Epithelial cell of proximal tubule (primary cell): ENCODE measurements at places on chromosomes 11 and 22. TPM values are rescaled to one million over a fixed set of nuclear protein-coding genes. Genes with fewer than 3 reads are reported as not detected.

- DNase-seq, result no peak
Measured at GRCh38 chr22:37626144-37626543, 13.3 kb upstream of the SH3BP1 start.

DNA sequence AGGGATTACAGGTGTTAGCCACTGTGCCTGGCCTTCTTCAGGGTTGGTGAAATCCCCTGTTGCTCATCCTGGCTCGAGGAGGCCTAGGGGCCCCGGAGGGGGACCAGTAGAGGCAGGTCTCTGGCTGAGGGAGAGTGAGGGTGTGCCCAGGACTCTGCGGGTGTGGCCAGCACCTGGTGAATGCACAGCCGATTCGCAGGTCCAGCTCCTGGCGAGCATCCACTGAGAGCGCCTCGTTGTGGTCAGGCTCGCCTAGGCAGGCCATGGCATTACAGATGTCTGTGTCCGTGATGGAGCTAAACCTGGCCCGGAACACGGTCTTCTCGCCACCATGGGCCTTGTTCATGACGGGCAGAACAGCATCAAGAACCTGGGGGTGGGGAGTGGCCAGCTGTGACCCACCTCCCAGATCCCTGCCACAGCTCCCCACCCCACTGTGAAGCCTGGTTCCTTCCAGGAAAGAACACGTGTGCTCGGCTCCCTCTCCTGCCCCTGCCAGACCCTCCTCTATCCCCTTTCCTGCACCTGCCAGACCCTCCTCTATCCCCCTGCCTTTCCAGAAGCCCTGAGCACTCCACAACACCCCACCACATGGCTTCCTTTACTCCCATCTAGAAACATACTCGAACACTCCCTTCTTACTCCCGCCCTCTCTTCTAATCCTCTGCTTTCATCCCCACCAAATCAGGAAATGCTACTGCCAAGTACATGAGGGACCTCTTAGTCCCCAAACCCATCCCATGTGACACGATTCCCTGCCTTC is 12.4 kb downstream of the TOP3B start:
- DNase-seq, result no peak

- DNase-seq, result no peak
Measured at GRCh38 chr22:30605449-30606110, 1.4 kb upstream of the TCN2 start.

DNA sequence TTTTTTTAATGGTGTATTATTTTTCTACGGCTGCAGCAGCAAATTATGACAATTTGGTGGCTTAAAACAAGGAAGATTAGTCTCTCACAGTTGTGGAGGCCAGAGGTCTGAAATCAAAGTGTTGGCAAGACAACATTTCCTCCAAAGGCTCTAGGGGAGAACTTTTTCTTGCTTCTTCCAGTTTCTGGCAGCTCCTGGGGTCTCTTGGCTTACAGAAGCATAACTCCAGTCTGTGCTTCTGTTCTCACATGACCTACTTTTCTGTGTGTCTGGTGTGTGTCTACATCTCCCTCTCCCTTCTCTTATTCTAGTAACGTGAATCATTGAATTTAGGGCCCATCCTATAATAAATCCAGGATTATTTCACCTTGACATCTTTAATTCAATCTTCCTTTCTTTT is 551.9 kb upstream of the LUZP2 start:
- no peak for DNase-seq

- DNase-seq, result no peak
Measured at GRCh38 chr11:46363455-46364005, 16.3 kb downstream of the DGKZ start.

DNA sequence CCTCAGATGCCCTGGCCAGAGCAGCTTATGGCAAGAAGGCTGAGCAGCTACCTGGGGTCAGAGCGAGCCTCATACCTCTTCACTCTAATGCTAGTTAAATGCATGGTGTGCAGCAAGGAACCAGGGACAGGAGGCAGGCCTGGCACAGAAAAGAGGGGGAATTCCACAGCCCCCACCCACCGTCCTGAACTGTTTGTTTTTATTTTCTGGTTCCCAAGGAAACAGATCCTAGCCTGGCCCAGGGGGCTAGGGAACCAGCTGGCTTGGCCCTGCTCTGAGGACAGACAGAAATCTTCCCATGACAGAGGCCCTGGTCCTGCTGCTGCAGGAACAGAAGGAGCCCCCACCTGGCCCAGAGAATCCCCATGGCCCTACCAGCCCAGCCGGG is 40.4 kb downstream of the SLCO2B1 start:
- no peak for DNase-seq

- DNase-seq, result no peak
Measured at GRCh38 chr11:86201371-86201884, 43.1 kb upstream of the EED start.

DNA sequence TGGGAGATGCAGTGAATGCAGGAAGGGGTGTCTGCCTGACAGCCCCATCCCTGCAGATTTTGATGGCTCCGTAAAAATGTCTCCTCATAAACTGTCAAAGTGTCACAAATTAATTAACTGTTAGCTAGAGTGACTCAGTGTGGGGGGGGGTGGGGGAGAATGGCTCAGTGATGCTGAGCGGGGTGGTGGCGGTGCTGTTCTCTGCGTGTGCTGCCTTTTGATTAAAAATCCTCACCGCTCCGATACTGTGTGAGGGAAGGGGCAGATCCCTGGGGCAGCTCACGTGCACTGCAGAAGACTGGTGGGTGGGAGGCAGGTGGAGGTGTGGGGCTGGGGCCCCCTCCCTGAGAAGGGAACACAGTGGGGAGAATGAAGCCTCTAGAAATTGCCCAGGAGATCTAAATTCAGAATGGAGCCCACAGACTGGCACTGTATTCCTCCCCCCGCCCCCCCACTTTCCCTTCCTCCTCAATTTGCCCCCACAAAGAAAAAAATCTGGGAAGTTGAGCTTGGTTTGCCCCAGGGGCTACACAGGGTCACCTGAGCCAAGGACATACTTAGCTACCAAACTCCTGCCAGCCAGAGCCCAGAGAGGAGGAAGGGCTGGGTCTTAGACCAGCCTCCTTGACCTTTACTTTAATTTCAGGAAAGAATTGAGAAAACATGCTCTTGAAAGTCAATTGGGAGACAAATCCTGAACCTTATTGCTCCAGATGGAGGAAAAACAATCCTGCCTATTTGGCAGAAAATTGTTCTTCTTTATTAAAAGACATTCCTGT is 39.8 kb downstream of the DRD2 start:
- no peak for DNase-seq

GRCh38 chr22:25970374-25970911 is 198.8 kb upstream of the SEZ6L start:
- no peak for DNase-seq

- DNase-seq, result no peak
Measured at GRCh38 chr11:131916638-131917037, 546.2 kb downstream of the NTM start.

DNA sequence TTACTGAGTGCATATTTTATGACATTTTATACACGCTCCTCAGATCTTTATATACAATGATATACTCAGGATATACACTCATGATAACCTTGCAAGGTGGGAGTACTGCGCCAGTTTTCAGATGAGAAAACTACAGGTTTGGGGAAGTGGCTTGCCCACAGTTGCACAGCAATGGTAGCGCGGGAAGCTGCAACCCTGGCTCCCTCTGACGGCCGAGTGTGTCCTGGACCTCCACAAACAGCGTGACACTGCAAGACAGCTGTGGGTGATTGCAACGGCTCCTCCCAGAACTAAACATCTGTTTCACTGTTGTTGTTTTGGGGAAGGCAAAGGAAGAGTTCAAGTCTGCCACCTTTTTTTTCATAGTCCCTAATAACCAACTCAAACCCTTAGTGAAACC is 47.0 kb downstream of the PACSIN2 start:
- no peak for DNase-seq

- no peak for DNase-seq
Measured at GRCh38 chr11:75867778-75868374, 52.9 kb downstream of the UVRAG start.

DNA sequence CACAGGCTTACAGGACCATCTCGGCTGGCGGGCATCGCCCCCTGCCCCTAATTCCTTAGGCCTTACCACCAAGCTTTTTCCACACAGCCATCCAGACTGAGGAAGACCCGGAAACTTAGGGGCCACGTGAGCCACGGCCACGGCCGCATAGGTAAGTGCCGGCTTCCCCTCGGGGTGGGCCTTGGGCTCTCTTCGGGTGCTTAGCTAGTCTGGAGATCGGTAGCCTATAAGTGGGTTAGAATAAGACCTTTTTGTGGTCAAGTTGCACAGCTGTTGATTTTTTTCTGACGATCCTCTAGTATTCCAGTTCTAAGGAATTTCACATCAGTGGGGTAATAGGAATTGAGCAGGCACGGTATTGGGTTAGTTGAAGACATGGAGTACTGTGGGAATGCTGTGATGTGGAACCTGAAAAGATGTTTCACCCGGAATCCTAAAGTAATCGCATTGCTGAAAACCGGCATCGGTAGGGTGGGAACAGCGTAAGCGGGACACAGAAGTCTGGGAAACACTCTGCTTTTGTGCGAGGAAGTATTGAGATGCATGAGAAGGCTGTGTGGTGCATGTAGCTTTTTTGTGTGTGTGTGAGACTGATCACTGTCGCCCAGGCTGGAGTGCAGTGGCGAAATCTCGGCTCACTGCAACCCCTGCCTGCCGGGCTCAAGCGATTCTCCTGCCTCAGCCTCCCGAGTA is 669 bp downstream of the RPL27A start:
- no peak for DNase-seq

- no peak for DNase-seq
Measured at GRCh38 chr11:121350314-121351082, 57.9 kb downstream of the SC5D start.

GRCh38 chr11:70205049-70205725 is 2.1 kb downstream of the FADD start:
- DNase-seq, result no peak

DNA sequence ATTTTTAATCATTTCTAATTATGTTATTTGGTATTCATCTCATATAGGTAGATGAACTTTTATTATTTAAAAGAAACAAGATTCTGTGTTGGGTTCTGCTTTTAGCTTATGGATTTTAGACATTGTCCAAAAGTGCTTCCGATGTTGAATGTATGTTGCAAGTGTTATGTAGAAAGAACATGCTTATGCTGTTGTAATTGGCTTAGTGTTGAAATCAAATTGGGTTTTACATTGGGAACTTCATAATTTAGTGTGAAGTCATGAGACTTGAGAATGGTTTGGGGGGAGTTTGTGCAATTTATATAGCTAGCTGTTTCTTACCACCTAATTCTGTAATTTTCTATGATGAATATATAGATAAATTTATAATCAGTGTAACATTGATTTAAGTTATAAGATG is 3.6 kb downstream of the MTMR3 start:
- DNase-seq, result no peak

DNA sequence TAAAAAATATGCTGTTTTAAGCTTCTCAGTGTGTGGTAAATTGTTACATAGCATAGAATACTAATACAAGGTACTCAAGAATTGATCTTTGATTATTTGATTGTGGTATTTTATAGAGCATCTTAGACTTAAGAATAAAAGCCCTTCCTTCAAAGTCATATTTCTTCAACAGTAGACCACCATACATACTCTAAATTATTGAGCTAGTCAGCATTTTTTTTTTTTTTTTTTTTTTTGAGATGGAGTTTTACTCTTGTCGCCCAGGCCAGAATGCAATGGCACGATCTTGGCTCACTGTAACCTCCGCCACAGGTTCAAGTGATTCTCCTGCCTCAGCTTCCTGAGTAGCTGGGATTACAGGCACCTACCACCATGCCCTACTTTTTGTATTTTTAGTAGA is 436.7 kb upstream of the LUZP2 start:
- DNase-seq, result no peak

DNA sequence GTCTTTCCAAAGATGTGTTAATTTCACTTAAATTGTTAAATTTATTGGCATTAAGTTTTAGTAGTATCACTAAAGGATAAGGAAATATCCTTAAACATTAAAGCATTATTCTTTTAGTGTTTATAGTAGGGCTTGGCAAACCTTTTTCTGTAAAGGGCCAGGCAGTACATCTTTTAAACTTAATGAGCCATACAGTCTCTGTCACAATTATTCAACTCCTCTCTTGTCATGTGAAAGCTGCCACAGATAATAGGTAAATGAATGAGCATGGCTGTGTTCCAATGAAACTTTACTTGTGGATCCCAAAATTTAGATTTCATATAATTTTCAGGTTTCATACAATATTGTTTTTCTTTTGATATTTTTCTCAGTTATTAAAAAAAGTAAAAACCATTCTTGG is 268.2 kb upstream of the C11orf87 start:
- no peak for DNase-seq

TSGA10IP gene
- total RNA-seq, result not detected in 2 replicates

IGLL1 gene
- not detected in 2 replicates for total RNA-seq

KIAA0930 gene
- total RNA-seq, result 33.2 and 40.2 TPM in 2 replicates

RTN4R gene
- total RNA-seq, result 12.1 and 18.6 TPM in 2 replicates

FGF4 gene
- not detected in 2 replicates for total RNA-seq

TRIM6 gene
- 1.4 and 6.3 TPM in 2 replicates for total RNA-seq

MAPK8IP1 gene
- 10.1 and 11.1 TPM in 2 replicates for total RNA-seq

CYB5R3 gene
- 122 and 136 TPM in 2 replicates for total RNA-seq

THRSP gene
- not detected in 2 replicates for total RNA-seq
